ENCODE measurements at places on chromosomes 4 and X.

DNA sequence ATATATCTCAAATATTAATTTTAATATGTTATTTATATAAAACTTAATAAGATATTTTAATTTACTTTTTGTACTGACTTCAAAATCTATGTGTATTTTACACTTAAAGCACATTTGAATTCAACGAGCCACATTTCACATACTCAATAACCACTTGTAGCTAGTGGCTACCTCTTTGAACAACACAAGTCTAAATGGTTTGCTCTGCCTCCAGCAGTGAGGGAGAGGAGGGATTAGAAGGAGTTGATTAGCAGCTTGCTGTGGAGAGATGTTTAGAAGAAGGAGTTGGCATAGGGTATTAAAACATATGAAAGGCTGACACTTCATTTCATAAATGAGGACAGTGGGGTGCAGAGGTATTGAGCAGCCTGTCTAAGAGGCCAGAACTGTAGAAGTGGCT is 124.0 kb downstream of the ARHGAP24 start:
- DNase-seq, result no peak

- no peak for DNase-seq
Measured at GRCh38 chrX:52574416-52575275, 57.8 kb upstream of the XAGE1B start.

DNA sequence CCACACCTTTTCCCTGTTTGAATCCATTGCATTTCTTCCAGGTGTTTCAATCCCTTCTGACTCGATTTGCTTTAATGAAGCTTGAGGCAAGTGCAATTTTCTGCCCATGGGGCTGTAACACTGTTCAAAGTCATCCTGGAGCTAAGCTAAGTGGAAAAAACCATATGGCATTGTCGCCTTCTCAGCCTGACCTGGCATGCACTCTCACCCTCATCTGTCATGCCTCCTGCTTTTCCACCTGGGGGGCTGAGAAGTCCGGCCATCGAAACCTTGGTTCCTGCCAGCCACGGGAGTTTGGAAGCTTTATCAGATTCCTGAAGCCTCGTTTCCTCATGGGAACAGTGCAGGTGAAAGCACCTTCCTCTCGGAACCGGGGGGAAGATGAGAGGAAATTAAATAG is 38.2 kb downstream of the WFS1 start:
- no peak for DNase-seq

- no peak for DNase-seq
Measured at GRCh38 chrX:20421697-20422096, 155.0 kb upstream of the RPS6KA3 start.

DNA sequence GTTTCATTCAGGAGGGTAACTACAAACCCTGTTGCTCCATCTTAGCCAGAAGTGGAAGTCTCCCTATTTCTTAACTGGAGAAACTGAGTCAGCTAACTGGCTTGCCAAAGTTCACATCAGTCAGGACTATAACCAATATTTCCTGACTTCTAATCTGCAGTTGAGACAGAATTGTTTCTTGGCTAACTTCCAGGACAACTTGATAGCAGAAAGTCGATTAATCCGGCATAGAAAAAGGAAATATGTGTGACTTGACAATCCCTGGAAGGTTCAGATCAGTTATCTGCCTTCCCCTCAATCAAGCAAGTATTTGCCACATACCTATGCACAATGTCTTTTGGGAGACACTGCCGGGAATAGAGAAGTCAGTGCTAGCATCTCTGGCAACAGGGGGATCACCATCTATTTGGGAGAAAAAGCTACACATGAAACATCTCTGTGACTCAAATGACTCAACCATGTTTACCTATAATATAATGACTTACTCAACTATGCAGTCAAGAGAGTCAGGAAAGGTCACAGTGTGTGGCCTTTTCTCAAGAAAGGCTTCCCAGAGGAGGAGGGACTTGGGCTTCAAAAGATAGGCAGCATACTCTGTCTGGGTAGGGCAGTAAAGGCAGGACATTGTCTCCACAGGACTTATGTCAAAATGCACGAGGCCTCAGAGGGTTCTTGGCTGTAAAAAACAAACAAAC is 12.4 kb upstream of the LONRF3 start:
- DNase-seq, result no peak

GRCh38 chr4:185278716-185279115 is 69.3 kb downstream of the SNX25 start:
- no peak for DNase-seq

DNA sequence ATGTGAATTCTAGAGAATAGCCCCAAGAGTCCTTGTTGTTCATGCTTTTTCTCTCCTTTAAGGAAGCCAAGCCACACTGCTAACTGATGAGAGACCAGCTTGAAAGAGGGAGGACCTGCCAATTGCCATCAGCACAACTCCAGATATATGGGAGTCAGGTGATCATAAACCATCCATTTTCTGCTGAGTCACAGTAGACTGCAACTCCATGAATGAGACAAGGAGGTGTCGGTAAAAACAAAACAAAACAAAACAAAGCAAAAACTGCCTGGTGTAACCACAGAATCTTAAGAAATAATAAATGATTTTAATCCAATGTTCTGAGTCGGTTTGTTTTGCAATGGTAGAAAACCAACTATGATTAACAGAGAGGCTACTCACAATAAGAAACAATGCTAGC is 837.3 kb downstream of the PCDH7 start:
- DNase-seq, result no peak

GRCh38 chr4:137934911-137935310 is 307.2 kb downstream of the SLC7A11 start:
- DNase-seq, result no peak

GRCh38 chr4:85399270-85399669 is 75.7 kb upstream of the ARHGAP24 start:
- DNase-seq, result no peak

DNA sequence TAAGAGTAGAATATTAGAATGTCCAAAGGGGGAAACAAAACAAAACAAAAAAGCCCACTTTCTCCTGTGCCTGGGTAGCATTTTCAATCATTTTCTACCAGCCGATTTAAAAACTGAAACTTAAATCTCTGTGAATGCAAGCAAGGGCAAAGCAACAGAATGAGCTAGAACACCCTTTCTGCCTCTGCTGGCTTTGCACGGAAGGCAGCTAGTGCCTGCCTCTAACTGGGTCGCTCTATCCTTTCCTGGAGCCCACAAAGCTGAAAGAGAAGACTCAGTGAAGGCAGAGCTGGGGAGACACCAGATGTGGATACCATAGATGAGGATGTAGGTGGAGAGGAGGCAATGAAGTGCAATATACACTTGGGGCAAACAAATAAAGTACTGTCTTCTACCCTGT is 248.9 kb upstream of the TTC29 start:
- DNase-seq, result no peak

- DNase-seq, result no peak
Measured at GRCh38 chr4:70712150-70712549, 9.6 kb upstream of the RUFY3 start.

DNA sequence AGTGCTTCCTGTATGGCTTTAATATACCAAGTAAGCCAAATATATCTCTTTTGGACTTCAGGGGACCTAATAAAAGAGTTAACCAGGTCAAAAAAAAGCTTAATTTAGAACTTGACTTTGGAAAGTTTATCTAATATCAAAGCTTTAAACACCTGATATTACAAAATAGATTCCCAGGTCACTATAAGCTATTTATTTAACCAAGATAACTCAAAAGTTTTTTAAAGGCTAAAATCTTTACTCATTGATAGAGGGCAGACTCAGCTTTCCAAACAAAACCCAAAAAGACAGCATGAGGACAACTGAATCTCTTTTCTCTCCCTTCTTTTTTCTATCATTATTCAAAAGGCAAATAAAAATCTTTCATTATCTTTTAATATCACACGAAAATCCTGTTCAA is 19.5 kb downstream of the NUDT11 start:
- no peak for DNase-seq

GRCh38 chrX:56429581-56429980 is 133.8 kb upstream of the UBQLN2 start:
- DNase-seq, result no peak

DNA sequence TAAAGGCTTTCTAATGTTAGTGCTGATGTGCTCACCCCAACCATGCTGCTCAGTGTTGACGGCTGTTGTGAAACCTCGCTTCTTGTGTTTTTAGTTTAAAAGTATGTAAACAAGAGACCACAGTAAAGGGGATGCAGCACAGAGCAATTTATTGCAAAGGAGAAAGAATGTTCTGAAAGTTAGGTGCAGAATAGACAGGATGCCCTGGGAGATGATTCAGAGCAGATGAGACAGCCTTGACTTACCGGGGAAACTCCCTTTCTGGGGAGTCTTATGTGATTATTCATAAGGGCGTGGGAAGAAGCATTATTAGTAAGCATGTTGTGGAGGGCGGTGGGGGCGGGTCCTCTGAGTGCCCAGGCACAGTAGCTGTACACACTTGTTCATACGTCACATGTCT is 47.7 kb downstream of the EVC start:
- DNase-seq, result peak; percentile 35

GRCh38 chr4:118905566-118905965 is 16.9 kb downstream of the SYNPO2 start:
- DNase-seq, result no peak

GRCh38 chrX:119757979-119758730 is at the start of gene SOWAHD:
Gene SOWAHD (plus strand): TSS chrX:119758588. CDS start chrX:119758668, 80 bp downstream.
- DNase-seq, result no peak

GRCh38 chr4:109990261-109991257 is 77.9 kb downstream of the EGF start:
- no peak for DNase-seq

DNA sequence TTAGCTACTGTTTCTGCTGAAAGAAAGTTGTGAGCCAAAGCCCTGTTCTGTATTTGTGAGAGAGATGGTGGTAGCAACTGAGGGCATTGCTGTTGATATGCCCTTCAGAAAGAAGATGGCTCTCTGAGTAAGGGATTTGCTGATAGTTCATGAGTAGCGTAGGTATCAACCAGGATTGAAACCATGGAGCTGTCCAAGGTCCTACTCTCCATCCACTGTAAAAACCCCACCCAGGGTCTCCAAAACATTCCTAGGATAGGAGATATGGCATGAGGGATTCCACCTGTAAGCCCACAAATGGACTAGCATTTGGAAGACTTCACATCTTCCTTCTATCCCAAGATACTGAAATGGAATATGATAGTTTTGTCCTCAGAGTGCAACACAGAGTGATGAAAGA is 277.1 kb upstream of the PRKX start:
- no peak for DNase-seq

DNA sequence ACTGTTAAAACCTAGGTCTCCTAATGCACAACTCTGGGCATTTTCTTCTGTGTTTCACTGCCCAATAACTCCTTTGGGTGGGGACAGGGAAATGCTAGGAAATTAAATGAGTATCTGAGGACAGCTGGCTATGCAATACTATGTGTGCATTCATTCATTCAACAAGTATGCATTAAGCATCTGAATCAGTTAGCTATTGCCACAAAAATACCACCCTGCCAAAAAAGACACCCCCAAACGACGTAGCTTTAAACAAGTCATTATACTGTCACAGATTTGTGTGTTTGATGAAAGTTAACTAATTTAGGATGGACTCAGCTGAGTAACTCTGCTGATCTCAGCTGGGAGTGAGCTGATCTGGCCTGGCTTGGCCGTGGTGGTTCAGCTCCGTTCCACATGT is 29.8 kb upstream of the PTCHD1 start:
- no peak for DNase-seq

- no peak for DNase-seq
Measured at GRCh38 chr4:99404595-99405287, 30.4 kb downstream of the ADH7 start.

GRCh38 chrX:35244796-35245508 is 302.4 kb downstream of the FAM47B start:
- no peak for DNase-seq

GRCh38 chr4:103887191-103887590 is 167.4 kb upstream of the TACR3 start:
- no peak for DNase-seq

- DNase-seq, result no peak
Measured at GRCh38 chr4:70722199-70722791, 531 bp downstream of the RUFY3 start.

DNA sequence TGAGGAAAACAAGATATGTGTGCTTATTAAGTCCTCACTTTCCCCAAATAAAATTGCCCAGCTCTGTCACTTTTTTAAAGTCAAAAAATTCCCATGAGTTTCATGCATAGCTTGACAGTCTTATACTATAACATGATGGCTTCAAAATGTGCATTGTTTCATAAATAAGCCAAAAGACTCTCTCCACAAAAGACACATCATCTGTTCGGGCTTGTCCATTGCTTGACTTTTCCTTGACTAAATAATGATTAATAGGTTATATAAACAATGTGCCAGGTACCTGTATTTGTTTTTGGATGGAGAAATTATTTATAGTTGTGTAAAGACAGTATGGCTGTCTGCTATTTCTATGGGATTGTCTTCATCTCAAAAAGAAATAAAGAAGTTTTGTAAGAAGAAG is 329.2 kb upstream of the KLF3 start:
- no peak for DNase-seq

DNA sequence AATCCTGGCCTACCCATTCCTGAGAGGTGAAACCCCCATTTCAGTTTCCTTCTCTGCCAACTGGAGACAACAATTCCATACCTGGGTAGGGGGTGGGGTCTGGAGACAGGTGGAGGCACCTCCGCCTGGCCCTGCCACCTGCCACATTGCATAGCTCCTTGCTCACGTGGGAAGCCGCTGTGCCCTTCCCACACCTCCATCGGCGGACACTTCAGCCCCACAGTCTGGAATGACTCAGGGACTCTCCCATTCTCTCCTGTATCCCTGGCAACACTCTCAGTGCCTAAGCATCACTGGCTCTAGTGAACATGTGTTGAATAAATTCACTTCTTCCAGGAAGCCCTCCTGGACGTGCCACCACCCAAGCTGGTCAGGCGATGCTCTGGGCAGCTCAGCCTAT is 21.7 kb downstream of the PPP2R2C start:
- DNase-seq, result no peak

- no peak for DNase-seq
Measured at GRCh38 chrX:70973221-70973620, 42.3 kb upstream of the SLC7A3 start.

DNA sequence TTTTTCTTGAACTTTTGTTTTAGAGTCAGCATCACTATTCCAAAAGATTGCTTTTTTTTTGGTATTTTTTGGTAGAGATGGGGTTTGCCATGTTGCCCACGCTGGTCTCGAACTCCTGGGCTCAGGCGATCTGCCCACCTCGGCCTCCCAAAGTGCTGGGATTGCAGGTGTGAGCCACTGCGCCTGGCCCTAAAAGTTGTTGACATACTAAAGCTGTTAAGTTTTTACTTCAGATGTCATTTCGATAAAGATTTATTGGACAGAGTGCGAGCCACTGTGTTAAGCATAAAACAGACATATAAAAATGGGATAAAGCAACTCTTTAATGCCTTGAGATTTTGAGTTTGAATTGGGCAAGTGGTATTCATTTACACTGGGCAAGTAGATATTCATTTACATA is 28.3 kb downstream of the USO1 start:
- no peak for DNase-seq

- DNase-seq, result no peak
Measured at GRCh38 chr4:8940792-8941491, 69.3 kb upstream of the HMX1 start.

GRCh38 chr4:69025999-69026387 is 70.3 kb upstream of the UGT2B7 start:
- no peak for DNase-seq

- no peak for DNase-seq
Measured at GRCh38 chr4:186109245-186109644, 4.7 kb downstream of the FAM149A start.

GRCh38 chr4:171876636-171877035 is 63.4 kb downstream of the GALNTL6 start:
- DNase-seq, result no peak

GRCh38 chr4:167221084-167221483 is 13.2 kb downstream of the SPOCK3 start:
- DNase-seq, result no peak

GRCh38 chr4:184416913-184417734 is 57.2 kb downstream of the IRF2 start:
- DNase-seq, result no peak

GRCh38 chr4:41232856-41233255 is 18.5 kb upstream of the APBB2 start:
- DNase-seq, result no peak

Measured in stimulated activated CD4-positive, alpha-beta T cell treated with anti-CD3 and anti-CD28 coated beads, Interleukin-15, amount 100 ng/mL, for 1 hour (primary cell).